ENCODE measurements at places on chromosomes 5 and 9.

DNA sequence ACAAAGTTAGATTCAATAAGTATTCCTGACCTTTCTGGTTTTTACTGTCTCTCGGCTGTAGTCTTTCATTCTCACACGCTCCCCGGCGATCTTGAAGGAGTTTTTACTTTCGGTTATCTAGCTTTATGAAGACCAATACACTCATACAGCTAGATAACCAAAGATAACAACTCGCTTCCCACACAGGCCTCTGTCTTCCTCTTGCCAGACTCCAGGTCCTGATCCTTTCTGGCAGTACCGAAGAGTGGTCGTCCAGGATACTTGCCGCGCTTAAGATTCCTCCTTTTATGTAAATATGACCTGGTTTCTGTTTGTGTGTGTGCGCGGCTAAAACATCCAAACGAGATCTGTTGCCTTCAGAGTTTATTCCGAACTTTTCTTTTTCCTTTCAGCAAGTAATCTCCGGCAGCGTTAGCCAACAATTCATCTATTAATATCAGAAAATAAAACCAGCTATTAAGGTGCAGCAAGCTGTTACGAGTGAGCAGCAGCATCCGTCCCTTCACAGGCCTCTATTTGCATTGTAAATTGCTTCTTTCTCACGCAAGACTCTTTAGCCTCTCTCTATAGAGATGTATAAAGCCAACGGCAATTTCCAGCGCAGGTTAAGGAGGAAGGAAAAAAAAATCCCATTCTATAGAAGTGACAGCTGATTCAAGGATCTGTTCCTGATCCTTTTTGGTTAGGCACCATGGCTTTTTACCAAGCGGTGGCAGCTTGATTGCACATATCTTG is 216.1 kb downstream of the MEF2C start:
- DNase-seq = no peak

DNA sequence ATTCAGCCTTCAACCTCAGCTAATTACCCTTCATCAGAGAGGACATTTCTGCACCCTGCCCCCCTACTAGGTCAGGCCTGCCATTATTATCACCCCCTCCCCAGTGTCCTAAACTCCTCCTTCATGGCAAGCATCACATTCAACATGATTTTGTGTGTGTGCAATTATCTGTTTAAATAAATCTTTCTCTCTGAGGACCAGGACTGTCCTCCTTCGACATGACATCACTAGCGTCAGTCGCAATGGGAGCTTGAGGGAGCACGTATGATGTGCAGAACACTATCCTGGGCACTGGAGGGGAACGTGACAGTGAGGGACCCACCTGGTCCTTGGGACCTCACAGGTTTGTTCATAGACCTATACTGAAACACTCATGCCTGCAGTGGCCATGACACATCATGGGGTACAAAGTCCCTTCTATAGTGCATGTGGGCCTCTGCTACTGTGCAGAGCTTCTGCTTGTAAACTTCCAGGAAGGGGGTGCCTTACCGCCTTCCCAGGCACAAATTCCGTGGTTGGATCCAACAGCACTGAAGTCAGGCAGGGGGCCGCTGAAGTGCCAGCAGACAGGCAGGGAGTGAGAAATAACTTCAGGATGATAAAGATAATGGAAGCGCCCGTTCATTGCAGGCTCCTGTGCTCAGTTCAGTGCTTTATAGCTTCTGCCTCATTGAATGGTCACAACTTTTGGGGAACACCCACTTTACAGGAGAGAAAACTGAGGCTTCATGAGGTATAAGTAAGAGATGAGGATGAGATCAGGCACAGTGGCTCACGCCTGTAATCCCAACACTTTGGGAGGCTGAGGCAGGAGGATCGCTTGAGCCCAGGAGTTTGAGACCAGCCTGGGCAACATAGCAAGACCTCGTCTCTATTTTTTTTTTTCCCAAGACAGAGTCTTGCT is 36.0 kb upstream of the STXBP1 start:
- DNase-seq = no peak

DNA sequence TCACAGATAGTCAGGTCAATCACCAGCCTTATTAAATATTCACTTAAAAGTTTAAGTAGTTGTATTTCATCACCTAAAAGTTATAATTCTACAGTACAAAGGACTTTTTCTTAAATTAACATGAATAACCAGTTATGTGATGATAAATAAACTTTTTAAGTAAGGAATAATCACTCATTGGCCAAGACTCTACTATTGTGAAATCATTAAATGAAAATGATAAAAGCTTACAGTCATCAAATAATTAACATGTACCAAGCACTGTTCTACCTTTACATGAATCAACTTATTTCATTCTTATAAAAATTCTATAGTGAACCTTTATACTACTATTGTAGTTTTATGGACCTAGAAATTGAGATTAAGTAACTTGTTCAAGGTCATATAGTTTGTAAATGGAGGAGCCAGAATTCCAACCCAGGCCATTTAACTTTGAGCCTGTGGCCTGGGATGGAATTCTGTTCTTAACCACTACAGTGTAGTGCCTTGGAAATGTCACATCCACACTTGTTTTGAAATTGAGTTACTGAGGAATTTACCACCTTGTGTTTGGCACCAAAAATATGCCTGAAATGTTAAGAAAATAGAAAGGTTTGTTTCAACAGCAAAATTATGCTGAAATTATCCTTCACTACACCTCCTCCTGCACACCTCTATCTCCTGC is 32.8 kb upstream of the MSANTD3 start:
- DNase-seq = no peak

DNA sequence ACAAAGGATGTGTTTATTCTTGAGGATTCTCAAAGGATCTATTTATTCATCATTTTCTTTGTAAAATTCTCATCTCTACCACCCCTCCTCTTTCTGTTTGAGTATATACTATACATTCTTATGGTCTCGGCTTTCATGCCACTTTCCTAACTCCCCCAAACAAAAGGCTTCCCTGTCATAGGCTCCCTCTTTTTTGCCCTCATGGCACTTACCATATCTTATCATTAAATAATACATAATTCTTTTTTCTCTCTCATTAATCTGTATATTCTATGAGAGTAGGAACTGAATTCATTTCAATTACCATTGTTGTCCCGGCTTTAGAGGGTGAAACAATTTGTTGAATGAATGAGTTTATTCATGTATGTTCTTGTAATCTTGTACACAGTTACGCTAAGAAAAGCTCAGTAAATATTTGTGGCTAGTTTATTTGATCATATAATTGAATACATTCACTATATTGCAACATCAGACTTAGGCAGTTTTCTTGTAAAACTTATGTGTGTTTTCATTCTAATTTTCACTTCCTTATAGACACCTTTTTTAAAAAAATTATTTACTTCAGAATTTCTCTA is 254.6 kb downstream of the EDIL3 start:
- no peak for DNase-seq

- DNase-seq = no peak
These were observed 270.2 kb upstream of the PDE4D start for GRCh38 chr5:60163762-60164161.

DNA sequence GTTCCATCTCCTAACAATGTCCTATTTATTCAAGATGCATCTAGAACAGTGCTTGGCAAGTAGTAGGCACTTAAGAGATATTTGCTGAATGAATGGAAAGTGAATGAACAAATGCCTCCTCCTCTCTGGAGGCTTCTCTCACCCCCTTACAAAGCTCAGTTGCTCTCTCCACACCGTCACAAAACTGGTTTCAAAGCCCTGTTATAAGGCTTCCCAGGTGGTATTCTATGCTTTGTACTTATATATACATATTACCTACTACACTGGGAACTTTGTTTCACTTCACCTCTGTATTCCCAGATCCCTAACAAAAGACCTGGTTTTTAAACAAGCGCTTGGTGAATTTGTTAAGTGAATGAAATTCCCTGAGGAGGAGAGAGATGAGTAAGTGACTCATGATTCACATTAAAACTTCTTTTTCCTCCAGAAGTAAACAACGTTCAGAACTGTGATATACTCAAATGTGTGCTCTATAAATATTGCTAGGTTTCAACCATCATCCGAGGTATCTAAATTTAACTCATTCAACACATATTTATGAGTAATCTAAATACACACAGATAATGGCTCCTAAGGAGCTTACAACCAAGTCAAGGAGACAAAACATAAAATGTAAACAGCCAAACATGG is 36.0 kb downstream of the DENND1A start:
- DNase-seq = no peak

DNA sequence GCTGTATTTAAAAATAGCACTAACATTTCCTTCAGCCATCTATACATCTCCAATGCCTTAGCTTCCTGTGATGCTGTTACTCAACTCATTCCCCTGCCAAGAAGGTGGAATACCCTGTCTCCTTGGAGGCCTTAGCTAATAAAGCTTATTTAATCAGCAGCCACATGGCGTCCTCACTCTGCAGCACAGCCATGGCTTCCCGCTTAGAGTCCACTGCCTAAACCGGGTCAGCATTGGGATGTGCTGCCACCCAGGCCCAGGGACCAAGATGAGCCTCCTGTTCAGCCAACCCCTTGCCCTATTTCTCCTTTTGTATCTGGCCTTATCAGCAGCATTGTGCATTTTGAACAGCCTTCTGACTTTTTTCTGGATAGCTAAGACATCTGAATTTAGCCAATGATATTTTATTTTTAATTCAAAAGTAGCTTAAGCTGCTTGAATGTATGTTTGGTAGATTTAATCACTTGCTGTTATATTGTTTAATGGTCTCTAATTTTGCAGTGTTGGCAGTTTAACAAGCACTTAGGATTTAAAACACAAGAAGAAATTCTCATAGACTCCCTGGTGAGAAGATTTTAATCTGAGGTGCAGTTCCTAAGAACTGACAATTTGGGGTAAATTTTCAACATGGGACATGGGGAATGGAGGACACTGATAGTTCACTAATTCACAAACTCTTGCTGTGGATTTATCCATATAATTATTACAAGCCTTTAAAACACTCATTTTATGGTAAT is 113.0 kb downstream of the RPS23 start:
- DNase-seq = no peak

GRCh38 chr9:34686231-34686630 is 4.8 kb downstream of the CCL19 start:
- no peak for DNase-seq

DNA sequence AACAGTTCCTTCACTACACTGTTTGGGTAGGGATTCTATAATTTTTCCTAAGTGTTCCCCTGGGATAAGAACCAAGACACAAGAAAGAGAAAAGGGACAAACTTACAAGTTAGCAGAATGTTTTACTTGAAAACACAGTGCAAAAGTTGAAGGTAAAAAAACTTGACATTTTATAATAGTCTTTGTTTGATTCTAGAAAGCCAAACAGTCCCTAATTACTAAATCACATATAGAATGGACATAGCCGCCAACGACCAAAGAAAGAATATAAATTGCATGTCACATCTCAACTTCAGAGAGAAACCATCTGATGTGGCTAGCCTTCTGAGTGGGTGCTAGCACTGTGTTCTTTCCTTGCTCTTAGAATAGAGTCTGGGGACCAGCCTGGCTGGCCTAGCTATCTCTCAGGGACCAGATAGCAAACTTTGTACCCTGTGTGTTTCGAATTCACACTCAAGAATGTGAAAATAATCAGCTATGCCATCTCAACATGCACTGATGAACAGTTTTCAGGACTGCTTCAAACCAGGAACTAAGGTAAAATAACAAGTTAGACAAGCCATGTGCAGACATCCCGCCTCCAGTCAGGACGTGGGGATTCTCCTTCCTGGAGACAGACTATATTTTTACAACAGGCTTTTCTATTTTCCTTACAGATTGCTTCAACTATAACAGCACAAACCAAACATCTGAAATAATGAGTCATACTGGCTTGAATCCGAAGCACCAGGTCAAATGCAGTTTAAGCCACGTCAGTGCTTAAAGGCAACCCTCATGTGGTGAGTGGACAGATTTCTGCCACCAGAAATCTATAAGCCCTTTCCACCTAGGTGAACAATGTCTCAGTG is 53.7 kb downstream of the LHFPL2 start:
- DNase-seq = no peak

DNA sequence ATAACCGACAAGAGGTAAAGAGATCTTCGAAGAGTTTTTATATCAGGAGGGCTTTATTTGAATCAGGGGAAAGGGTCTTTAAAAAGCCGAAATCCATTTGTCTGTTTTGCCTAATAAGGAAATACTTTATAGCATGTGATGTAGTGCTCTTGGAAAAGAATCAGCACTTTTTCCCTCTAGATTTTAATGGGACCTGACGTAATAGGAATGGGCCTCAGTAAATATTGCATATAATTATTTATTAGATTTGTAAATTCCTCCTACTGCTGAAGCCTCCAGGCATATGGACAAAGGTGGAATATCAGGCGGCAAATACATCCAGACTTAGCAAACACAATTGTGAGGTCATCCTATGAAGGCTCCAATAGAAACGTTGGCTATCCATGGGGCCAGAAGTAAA is 50.9 kb downstream of the ACTBL2 start:
- DNase-seq = no peak

- DNase-seq = no peak
These were observed 89.1 kb upstream of the MINAR2 start for GRCh38 chr5:129658801-129659200.

DNA sequence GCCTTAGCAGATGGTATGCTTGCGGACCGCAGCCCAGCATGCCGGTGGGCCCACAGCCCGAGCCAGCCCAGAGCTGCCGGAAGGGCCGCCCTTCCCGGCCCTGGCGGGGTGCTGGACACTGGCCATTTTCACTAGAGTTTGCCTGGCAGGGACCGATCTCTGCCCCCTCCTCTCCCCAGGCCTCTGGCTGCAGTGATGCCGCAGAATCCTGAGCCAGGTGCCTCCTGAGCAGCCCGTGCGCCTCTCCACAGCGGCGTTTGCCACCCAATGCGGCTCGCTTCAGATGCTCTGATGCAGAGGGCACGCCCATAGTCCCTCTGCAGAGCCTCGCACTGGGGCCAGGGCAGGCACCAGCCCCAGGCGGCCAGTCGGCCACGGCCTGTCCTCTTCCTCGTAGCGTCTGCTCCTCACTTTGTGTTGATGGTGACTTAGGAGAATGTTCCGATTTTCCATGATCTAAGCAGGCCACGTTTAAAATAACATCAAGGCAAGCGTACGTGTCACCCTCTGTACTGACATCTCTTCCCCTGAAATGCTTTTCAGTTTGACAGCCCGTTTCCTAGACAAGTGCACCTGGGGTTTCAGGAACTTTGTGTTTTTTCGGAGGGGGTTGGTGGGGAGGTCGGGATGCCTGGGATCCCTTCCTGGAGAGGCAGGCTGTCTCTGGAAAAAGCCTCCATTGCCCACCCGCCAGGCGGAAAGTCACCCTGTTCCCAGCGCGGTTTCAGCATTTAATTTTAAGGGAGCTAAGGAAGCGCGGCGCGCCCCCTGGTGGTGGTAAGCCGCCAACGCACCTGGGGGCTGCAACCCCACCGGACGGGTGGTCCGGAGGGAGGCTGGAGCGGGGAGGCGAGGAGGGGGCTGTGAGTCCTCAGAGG is 29.8 kb upstream of the HMCN2 start:
- peak; percentile 42 for DNase-seq

DNA sequence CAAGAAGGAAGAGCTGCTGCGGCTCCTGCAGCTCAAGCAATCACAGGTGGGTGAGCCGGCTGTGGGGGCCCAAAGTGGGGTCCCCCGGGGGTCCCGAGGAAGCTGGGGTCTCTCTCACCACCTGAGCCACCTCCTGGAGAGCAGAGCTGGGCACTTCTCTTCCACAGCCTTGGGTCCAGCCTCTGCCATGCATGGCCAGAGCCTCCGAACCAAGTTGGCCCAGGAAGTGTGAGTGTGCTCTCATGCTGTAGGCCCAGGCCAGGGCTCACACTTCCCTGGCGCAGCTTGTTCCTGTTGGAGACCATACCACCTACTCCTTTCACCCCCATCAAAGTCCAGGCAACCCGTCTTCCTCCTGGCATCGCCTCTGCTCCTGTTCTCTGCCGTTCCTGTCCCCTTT is 19.7 kb downstream of the HMCN2 start:
- no peak for DNase-seq

- DNase-seq = no peak
These were observed 155.8 kb downstream of the DRD1 start for GRCh38 chr5:175288048-175288621.
